Cortex of kidney (tissue), 1 donor: ENCODE measurements at places on chromosomes 5 and 9.

- DNase-seq: no peak
Observed at GRCh38 chr5:118818604-118819003, 169.7 kb downstream of the DTWD2 start.

- no peak for DNase-seq
Observed at GRCh38 chr5:180291234-180291940, 496 bp downstream of the MAPK9 start.

DNA sequence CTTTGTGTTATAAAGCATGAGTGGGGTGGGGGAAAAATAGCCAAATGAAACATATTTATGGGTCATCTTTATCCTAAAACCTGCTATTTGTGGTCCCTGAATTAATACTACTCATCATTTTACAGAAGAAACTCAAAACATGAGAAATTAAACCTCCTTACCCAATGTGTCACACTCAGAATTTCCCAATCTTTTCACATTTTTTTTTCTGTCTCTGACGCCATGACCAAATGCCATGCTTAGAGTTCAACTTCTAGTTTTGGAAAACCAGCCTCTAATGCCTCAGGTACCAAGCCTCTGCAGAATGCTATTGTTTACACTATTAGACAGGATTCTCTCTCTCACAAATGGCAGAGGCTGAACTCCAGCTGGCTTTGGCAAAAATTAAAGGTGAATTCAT is 505.5 kb upstream of the WWC1 start:
- DNase-seq: no peak

DNA sequence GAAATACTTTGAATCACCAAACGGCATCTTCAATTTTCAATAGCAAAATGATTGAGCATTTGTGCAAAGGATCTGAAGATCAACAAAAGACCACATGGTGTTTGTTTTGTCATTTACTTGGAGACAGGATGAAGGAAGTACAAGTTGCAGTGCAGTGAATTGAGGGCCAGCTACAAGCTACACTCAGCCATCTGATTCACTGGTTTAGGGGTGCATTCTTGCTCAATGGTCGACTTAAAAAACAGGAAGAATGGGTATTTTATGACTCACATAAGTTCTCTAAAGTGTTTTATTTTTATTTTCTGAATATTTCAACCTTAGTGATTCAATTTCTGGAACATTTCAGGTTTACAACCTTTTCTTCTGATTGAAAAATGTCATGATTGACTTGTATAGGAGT is 412.1 kb upstream of the ADAMTSL1 start:
- no peak for DNase-seq

- DNase-seq: no peak
Observed at GRCh38 chr5:54700986-54701578, 183.5 kb downstream of the SNX18 start.

DNA sequence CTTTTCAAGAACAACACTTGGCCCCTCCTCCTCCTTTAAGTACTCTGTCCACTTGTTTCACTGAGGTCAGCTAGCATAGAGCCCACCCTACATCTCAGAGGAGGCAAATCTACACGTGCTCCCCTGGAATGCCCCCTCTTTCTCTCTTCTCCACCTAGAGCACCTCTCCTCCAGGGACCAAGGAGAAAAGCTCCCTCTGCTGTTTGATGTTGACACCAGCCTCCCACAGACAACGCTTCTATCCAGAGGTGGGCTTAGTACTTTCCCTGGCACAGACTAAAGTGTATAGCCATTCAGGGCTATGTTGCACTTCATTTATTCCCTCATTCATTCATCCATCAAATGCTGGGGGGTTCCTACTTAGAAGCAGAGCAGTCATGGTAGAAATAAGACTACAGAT is 68.2 kb upstream of the TAF1L start:
- no peak for DNase-seq

- DNase-seq: no peak
Observed at GRCh38 chr5:180683220-180683922, 34.0 kb upstream of the FLT4 start.
